ENCODE measurements at places on chromosomes 3 and 15.

- DNase-seq = no peak
These were observed 137.4 kb downstream of the MBNL1 start for GRCh38 chr3:152405915-152406802.

GRCh38 chr3:149151843-149152242 lies 22.4 kb downstream of the HPS3 start:
- no peak for DNase-seq

DNA sequence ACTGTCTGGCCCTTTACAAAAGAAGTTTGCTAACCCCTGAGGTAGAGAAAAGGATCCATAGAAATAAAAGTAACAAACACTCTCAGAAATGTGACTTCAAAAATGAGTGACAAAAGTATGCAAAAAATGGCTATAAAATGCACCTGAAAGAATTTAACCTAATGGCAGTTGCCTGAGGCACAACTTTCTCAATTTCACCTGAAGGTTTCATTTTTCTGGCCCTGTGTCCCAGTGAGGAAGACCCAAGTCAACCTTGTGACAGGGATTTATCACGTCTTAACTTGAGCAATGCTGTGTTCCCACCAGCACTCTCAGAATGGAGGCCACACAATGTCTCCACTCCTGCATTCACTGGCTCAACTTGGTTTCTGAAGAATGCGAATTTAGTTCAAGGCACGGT lies 83.0 kb downstream of the FHIT start:
- no peak for DNase-seq

- DNase-seq = no peak
These were observed 36.5 kb downstream of the NCK1 start for GRCh38 chr3:136898549-136898948.

DNA sequence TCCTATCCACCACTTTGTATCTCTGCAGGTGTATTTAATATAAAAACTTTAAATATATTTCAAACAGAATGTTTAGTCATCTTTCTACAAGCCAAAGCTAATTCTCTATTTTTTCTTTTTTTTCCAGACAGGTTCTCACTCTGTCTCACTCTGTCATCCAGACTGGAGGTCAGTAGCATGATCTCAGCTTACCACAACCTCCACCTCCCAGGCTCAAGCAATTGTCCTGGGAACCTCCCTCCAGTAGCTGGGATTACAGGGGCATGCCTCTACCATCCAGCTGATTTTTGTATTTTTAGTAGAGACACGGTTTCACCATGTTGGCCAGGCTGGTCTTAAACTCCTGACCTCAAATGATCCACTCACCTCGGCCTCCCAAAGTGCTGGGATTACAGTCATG lies 202.6 kb downstream of the VGLL3 start:
- DNase-seq = no peak

DNA sequence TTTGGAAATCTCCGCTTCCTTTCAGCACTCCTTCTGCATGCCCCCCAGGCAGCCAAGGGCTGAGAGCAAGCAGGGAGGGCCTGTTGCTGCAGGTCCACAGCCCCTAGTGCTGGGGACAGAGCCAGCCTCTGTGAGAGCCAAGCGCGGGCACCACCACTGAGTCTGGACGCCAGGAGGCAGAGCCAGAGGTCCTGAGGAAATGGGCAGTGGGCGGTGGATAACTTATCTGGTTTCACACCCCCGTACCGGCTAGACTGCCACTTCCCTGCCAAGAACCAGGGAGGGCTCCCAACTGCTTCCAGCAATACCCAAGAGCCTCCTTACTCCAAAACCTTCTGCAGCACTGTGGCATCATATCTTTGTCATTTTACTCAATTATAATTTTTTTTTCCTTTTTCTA lies 141.6 kb upstream of the IGF1R start:
- no peak for DNase-seq

DNA sequence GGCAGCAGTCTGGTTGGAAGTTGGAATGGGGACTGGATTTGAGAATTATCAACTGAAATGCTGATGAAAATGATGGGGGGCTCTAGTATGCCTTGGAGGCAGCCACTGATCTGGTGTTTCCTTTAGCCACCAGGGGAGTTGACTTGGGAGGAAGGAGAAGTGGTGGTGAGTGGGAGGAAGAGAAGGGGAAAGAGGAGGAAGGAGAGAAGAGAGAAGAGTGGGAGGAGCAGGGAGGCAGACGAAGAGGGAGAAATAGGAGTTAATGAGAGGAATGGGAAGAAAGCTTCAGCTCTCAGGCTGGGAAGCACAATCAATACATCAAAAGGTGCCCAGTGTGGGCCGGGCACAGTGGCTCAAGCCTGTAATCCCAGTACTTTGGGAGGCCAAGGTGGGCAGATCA lies 23.3 kb upstream of the HCN4 start:
- DNase-seq = no peak

GRCh38 chr3:142897807-142898206 lies 8.9 kb upstream of the PCOLCE2 start:
- DNase-seq = no peak

DNA sequence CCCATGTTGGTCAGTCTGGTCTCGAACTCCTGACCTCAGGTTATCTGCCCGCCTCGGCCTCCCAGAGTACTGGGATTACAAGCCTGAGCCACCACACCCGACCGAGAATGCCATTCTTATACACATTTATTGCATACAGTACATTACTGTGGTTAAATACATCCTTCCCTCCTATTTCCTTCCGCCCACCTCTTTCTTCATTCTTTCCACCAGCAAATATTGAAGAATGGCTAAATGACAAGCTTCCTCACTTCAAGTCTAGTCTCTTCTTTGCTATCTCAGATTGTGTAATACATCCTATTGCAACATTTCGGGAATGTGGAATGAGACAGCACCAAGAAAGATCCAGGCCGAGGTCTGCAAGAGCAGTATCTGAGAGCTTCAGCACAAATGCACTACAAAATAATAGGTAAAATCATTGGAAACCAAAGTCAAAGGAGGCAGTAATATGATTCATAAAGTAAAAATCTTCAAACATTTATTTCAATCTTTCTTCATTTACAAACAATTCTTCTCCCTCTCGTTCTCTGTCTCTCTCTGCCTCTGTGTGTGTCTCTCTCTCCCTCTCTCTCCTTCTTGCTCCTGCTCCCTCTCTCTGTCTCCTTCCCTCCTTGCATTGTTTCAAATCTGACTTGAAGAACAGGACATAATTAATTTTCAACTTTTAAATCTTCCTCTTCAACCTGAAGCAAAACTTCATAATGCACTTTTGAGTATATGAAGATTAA lies 94.7 kb upstream of the TGFBR2 start:
- DNase-seq = no peak

DNA sequence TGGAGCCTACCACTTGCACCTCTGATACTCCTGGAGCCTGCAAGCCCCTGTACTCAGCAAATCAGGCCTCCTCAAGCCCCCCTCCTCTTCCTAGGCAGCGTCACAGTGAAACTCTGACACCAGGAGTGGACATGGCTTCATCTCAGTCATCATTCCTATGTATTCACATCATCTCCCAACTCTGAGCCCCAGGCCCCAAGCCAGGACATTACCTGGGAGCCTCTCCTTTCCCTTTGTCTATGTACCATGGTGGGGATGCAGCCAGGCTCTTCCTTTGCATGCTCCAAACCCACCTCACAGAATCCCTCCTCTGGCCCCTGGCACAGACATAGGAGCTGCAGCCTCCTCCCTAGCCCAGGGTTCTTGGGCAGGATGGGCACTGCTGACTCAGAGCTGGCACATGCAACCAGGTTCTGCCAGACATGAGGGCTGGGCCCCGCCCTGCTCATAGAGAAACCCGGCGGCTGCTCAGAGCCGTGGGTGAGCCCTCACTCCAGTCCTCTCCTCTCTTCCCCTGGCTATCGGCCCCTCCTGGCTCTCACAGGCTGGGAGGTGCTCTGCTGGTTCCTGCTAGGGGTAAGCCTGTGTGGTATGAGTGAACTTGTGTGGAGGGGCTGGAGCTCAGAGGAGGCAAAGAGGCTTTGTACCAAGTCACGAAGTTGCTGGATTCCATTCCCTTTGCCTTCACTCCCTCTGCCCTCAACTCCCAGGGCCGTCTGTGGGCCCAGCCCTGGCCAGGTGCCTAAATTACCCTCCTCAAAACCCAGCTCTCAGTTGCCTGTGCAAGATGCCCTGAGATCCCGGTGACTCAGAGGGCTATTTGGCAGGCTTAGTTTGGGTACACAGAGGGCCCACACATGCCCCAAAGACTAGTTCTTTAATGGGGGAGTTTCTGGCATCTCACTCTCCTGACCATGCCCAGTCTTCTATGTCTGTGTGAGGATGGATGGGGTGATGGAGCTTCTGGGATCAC lies 1.9 kb upstream of the PLCD1 start:
- DNase-seq = no peak

GRCh38 chr3:102714567-102714966 lies 279.8 kb downstream of the ZPLD1 start:
- no peak for DNase-seq

GRCh38 chr3:130779031-130779430 lies 32.4 kb upstream of the PIK3R4 start:
- no peak for DNase-seq

DNA sequence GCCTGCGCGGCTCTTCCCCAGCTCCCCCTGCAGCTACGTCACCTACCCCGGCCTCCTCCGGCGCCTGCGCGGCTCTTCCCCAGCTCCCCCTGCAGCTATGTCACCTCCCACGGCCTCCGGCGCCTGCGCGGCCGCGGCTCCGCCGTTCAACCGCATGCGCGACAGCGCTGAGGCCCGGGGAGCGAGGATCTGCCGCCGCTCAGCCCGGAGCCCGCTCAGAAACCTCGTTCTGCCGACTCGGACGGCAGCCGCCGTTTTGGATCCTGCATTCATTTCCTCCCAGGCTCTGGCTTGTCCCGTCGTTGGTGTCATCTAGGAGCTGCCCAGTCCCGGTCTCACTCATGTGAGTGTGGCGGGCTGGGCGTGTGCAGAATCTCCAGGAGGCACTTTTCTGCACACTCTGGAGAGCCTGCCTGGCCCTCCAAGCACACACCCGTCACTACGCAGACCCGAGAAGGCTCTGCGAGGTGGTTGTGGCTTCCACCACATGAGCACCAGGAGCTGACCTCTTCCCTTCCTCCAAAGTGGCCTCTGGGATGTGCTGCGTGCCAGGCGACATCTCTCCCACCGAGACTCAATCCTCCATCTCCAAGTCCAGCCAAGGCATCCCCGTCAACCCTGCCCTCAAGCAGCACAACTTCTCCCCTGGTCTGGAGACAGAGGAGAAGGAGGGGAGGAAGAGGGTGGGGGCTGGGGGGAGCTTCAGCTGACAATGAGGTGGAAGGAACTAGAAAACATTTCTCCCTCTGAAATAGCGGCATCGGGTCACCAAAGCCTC lies 165.3 kb downstream of the CHSY1 start:
- no peak for DNase-seq

DNA sequence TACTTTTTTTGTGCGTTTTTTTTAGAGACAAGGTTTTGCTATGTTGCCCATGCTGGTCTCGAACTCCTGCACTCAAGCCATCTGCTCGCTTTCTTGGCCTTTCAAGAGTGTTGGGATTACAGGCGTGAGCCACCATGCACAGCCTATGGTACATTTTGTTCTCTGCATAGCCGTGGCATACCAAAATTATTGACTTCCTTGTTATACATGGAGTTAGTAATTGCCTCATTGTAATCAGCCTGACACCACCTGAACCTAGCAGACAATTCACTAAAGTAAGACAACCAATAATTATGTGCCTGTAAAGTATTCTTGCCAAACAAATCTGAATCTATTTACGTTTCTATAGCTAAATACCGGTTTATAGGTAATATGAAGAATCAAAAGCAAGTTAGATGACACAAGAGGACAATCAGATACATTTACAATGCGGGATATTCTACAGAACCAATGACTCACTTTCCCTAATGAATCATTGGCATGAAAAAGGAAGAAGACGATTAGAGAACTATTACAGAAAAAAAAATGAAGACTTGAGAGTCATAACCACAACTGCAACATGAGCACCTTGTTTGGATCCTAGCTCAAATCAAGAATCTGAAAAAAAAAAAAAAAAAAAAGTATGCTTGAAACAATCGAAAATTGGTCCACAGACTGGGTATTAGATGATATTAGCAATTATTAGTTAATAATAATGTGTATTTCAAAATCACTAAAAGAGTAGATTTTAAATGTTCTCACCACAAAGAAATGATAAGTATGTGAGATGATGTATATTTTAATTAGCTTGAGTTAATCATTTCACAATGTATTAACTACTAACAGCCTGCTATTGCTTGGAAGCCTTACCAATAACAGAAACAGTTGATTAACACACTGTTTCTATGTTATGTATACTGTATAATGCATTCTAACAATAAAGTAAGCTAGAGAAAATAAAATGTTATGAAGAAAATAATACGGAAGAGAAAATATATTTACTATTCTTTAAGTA lies 7.1 kb downstream of the GUCA1C start:
- DNase-seq = no peak

GRCh38 chr3:179083977-179084376 lies 12.4 kb upstream of the ZMAT3 start:
- DNase-seq = no peak

DNA sequence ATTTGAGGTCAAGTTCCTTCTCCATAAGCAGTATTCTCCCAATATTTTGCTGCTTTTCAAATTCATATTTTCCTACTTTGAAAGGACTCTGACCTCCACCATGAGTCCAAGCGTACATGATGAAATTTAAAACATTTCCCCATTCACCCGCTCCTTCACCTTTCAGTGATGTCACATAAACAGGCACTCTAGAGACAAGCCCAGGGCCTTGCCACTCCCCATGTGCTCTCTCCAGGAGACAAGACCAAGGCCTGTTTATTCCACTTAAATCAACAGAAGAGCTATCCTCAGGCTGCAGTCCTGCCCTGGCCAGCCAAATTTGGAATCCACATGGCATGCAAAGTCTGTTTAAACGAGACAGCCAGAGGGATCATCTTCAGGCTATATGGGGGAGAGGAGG lies 161.5 kb downstream of the ARRDC4 start:
- DNase-seq = no peak

DNA sequence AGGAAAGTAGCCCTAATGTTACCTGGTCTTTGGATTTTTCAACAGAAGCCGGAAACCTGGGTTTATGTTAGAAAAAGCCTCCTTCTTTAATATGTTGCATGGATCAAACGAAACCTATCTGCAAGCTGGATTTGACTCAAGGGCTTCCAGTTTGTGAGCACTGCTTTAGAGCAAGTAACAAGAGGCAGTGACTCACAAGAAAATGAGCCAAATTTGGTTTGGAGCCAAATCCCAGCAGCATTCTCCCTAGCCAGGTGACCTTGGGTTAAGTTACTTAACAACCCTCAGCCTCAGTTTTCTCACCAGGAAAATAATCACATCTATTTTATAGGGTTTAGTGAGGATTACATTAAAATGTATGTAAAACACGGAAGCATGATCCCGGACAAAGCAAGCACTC lies 215.2 kb upstream of the PRICKLE2 start:
- DNase-seq = no peak

DNA sequence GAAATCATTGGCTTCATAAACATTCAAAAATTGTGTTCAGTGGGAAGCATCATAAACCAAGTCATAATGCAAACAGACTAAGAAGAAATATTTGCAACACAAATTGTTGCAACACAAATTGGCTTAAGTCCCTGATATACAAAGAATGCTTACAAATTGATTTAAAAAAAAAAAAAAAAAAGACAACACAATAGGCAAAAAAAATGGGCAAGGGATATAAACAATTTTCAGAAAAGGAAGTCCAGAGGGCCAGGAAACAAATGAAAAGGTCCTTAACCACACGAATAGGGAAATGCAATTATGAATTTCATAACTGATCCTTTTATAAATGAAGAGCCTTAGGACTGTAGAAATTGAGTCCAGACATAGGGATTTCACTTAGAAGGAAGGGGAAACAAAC lies 98.9 kb downstream of the LRRK1 start:
- DNase-seq = no peak
